Frontal cortex (tissue), 4 donors: ENCODE measurements at places on chromosomes 12 and 14.

DNA sequence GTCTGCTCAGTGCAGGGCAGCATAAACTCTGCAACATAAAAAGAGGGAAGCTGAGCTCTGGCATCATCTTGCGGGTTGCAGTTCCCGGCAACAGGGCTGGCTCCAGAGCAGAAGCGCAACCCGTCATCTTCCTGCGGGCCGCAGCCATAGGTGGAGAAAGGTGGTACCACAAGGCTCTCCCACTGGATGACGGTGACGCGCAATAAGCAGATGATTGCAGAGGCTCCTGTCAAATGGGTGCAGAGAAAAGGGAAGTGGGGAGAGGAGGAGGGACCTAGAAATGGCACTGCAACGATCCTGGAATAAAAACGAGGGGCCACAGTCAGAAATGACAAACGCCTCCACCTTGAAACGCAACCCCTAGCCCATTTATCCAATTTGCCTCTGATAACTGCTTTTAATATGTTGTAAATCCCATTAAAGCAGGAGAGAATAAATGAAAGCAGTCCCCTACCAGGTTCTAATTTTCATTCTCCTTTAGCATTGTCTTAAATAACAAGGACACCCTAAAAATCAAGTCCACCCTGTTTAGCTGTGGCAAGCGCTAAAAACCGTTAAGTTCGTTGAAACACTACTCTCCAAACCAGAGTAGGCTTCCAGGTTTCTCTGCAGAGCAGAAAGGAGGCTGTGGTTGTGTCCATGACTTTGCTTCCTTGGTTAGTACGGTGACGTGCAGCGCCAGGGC, 30.9 kb upstream of the TUBA1C start:
- DNase-seq = peak; percentile 12

GRCh38 chr12:26452511-26452910, 257.1 kb downstream of the SSPN start:
- no peak for DNase-seq

GRCh38 chr14:33449268-33449667, 501.6 kb downstream of the EGLN3 start:
- no peak for DNase-seq

GRCh38 chr12:1302201-1302870, 292.0 kb downstream of the FBXL14 start:
- no peak for DNase-seq

GRCh38 chr14:21703357-21704326, 30.0 kb upstream of the OR4E1 start:
- no peak for DNase-seq
